ENCODE measurements at places on chromosomes 6 and 20. TPM values are rescaled to one million over a fixed set of nuclear protein-coding genes. Genes with fewer than 3 reads are reported as not detected.

KDM1B gene
- polyA plus RNA-seq: 25.1 TPM

SIRPD gene
- not detected for polyA plus RNA-seq

SPAG4 gene
- 2.1 TPM for polyA plus RNA-seq

SLC22A7 gene
- 0.09 TPM for polyA plus RNA-seq

RFX6 gene
- 1.1 TPM for polyA plus RNA-seq

POPDC3 gene
- 0.66 TPM for polyA plus RNA-seq
